ENCODE measurements at places on chromosomes 4 and X. TPM values are rescaled to one million over a fixed set of nuclear protein-coding genes. Genes with fewer than 3 reads are reported as not detected.

Gene SPANXB1
- not detected for total RNA-seq

Gene TRIM61
- not detected for total RNA-seq

Gene ASB12
- not detected for total RNA-seq

Gene LDB2
- not detected for total RNA-seq

Gene BLTP1
- total RNA-seq: 8.3 TPM

Gene TMEM47
- 0.52 TPM for total RNA-seq

Gene HGFAC
- total RNA-seq: not detected

Gene SMPX
- total RNA-seq: 1.4 TPM

Gene APBB2
- 24.3 TPM for total RNA-seq

Gene SGMS2
- total RNA-seq: 9.3 TPM

Gene SMIM9
- total RNA-seq: not detected

Gene PF4V1
- not detected for total RNA-seq

Measured in Caki2 (cell line).